ENCODE measurements at places on chromosomes 4 and X.

- DNase-seq, result no peak
These were observed 1470.6 kb upstream of the PABPC4L start for GRCh38 chr4:135672202-135672601.

DNA sequence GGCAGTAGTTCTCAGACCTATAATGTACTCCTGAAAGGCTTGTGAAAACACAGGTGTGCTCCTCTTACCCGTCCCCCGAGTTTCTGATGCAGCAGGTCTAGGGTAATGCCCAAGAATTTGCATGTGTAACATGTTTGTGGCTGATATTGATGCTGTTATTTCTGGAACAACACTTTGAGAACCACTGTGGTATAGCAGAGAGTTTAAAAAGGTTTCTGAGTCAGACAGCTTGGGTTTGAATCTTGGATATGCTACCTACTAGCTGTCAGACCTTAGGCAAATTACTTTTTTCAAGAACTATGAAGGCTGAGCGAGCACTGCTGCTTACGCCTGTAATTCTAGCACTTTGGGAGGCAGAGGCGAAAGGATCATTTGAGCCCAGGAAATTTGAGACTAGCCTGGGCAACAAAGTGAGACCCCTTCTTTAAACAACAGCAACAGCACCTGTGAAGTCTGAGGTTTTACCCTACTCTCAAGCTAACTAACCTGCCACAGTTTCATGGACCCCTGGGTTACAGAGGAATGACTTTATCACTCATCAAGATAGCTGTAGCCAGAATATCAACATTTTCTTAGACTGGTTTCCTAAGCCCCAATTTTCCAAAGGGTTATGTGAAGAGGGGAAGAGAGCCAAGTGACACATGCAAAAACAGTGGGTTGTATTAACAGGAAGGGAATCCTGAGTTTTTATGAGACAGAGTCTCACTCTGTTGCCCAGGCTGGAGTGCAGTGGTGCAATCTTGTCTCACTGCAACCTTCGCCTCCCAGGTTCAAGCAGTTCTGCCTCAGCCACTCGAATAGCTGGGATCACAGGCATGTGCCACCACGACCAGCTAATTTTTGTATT is 5.1 kb downstream of the AFF1 start:
- DNase-seq, result no peak

DNA sequence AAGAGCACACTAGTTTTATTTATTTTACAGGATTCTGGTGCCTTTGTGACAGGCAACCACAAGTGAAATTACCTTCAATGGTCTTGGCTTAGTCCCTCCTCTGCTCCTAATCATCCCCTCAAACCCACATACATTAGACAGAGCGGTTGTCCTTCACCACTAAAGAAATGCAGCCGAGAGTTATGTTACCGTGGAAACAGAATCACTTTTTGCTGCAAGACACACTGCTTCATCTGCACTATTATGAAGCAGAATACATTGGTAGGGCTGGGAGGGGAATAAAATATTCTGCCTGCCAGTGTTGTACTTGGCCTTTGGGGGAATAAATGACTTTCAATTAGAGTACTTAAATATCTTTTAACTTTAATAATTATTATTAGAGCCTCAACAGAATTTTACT is 75.2 kb downstream of the ARHGEF38 start:
- no peak for DNase-seq

- no peak for DNase-seq
These were observed 1024.1 kb downstream of the RPA4 start for GRCh38 chrX:97907791-97908190.

- no peak for DNase-seq
These were observed 56.7 kb upstream of the ENPP6 start for GRCh38 chr4:184274286-184274951.

- DNase-seq, result no peak
These were observed 81.6 kb upstream of the ADGRA3 start for GRCh38 chr4:22597471-22597870.

DNA sequence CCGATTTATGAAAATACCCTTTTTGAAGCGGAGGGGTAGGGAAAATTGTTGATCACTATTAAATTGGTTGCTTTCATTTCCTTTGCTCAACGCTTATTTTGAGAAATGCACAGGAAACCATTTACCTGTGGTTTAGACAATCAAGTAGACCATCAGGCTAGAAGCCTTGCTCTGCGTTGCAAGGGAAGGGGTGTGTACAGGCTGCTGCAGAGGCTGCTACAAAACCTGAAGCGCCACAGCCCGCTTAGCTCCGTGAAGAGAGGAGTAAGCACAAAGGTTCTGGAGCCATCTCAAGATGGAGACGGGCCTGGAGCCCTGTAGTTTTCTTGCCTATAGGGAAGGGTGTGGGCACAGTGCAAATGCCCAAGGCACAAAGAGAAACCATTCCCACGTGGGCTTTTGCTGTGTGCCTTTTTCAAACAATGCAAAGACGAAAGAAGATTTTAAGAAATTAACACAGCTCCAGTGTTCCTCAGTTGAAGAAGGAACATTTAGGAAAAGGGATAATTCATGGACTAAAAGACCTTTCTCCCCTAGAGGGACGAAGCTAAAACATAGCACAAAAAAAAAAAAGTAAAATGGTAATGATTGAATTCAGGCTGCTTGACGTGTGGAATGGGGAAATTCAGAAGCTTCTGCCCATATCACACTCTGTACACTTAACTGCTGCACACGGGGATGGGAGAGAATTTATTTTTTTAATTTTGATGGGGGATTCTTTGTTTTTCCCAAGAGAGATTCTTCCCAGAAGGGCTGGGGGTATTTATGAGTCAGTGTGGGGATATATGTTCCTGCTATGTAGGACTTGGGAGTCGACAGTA is 3.5 kb downstream of the TMSB4X start:
- peak; percentile 14 for DNase-seq

DNA sequence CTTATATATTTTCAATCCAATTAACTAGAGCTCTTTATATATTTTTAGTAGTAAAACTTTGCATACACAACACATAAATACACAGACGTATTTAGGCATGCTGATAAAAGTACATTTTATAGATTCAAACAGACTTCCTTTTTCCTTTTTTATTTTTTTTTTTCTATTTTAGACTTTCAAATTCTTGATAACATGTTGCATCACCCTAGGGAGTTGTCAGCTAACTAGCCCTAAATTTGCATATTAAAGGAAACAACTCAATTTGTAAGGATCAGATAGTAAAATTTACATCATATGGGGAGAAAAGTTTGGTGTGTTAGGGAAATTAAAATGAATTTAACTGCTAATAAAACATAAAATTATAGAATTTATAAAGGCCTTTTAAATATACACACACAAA is 47.4 kb upstream of the APOOL start:
- DNase-seq, result no peak

DNA sequence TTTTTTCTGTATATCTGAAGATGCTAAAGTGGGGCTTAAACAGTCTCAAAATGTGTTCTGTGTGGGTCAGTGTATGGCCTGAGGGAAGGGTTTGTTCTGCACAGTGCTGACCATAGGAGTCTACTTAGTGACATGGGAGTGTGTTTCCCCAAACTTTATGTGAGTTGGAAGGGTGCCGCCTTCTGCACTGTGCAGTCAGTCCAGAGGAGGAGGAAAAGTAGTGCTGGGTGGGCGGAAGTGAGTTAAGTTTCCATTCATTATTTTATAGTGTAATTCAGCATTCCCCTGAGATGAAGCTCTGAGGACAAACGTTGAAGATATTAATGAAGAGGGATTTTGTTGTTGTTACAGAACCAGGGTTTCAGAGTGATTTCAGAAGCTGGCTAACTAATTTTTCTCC is 2.9 kb downstream of the CHST7 start:
- DNase-seq, result no peak

GRCh38 chr4:574346-575161 is 1.5 kb downstream of the TMEM271 start:
- no peak for DNase-seq

DNA sequence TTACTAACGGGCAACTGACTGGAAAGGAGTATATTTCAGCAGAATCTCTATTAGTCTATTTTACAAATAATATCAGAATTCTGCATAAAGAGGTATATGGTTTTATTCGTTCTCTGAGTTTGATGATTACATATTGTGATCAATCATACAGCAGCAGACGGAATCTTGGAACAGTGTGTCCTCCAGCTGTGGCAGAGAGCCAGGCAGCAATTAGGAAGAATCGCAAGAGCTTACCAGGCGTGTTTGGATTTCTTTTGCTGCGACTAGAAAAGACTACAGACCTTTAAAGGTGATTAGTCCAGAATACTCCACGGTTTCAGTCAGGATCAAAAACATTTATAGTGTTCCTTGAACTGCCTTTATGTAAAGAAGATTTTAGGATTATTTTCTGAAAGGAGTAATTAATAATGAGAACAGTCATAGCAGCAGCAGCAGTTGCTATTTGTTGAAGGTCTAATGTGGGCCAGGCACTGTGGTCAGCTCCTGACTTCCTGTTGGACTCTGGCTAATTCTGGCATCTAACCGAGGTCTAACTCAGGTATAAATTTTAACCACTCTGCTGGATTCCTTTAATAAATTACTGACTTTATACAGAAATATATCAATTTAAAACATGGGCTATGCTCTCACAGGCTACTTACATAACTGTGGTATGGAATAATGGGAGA is 225.3 kb upstream of the CXorf66 start:
- DNase-seq, result no peak

DNA sequence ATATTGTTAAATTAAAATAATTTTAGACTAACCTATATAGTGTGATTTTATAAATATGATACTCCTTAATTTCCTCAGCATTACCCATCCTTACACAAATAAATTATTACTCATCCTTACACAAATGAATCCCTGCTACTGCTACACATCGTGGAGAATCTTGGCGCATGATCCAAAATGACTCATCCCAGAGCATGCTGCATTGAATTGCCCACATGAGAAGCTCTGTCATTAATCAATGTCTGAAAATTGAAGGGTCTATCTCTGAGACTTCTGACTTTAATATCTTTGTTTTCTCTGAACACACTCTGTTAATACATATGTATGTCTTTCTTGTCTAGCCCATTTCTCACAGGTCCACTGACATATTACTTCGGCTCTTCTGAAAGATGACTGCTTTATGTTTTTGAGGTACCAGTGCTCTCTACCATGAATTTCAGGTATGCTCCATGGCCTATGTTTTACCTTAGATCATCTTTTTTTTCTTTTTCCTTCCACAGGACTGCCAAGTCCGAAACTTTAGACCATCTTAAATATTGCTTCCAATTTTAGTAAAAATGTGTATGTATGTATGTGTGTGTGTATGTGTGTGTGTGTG is 15.7 kb upstream of the DUSP21 start:
- DNase-seq, result no peak

DNA sequence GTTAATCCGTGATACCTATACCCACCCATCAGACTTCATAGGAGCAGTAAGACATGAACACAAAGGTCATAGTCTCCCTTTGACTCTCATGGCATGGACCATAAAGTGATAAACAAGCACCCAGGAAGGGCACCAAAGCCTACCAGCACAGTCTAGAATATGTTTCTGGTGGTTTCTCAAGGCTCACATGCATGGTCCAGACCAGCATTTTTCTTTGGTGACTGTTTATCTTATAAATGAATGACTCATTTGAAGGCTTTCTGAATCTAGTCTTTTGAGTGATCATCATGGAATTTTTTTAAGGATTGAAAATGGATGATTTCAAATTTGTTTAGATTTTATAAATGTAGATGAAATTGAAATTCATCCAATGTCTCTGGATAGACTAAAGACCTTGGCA is 32.0 kb upstream of the AMELX start:
- DNase-seq, result no peak

DNA sequence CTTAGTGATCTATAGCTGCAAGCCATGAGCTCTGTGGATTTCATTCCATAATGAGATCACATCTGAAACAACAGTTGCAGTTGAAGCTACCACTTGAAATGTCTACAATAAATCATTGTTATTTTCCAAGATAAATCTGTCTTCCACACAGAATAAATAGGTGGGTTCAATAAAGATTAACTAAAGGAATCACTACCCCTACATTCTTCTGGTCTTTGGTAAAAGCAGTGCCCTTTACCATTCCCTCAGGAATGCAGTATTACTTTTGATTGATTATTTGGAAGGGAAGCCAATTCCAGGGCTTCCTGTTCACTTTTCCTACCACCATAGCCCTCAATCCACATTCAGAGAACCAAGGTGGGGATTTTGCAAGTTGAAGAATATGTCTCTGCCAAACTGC is 38.9 kb upstream of the MAP9 start:
- no peak for DNase-seq

DNA sequence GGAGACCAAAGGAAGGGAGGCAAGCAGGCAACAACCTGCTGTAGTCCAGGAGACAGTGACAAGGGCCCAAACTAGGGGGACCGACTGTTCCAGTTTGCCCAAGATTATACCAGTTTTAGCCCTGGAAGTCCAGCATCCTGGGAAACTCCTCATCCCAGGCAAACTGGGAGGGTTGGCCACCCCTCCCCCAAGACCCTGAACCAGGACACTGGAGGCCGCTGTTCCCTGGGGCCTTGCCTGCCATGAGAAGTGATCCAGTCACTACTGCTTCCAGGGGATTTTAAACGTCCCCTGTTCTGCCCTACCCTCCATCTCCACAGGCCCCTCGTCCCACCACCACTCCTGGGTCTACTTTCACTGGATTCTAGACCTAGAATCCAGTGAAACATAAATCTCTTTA is 4.3 kb upstream of the DGAT2L6 start:
- DNase-seq, result no peak

DNA sequence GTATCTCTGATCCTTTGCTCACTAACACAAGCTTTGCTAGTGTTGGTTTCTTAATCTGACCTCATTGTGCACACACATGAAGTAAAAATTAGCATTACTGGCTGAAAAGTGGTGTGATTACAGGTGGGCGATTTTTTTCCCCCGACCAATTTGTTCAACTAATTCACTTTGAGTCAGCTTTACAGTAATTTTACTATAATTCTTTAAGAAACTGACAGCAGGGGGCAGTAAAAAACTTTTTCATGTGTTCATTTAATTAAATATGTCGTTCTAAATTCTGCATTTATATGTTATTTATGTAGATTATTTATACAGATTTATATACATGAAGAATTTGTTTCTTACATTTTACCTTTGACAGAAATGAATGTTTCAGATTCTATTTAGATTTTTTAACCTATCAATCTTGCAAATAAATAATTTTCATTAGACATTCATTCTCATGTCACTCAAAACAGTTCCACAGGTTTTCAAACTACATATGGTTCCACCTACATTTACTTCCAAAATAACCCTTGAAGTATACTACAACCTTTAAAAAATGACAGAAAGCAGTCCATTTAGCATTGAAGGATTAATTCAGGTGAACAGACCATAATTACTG is 17.5 kb downstream of the PALLD start:
- peak; percentile 13 for DNase-seq

GRCh38 chr4:87916626-87917025 is 58.9 kb upstream of the SPP1 start:
- no peak for DNase-seq

GRCh38 chr4:102638621-102639020 is 122.1 kb downstream of the MANBA start:
- no peak for DNase-seq

All from NCI-H510A treated with DMSO at 0.1 percent for 48 hours (cell line).